Breast epithelium (tissue), 4 donors: ENCODE measurements at places on chromosomes 3 and 15. TPM values are rescaled to one million over a fixed set of nuclear protein-coding genes. Genes with fewer than 3 reads are reported as not detected.
A peak's percentile ranks its signal among the peaks of the same experiment; 100 is the strongest.

- no peaks in the 10 kb centered on the region for H3K27me3 ChIP-seq
- DNase-seq, result no peak
- no peak overlapping the region for H3K27ac ChIP-seq
- no peaks in the 10 kb centered on the region for H3K36me3 ChIP-seq
Observed at GRCh38 chr15:78762985-78763795, 48.1 kb downstream of the ADAMTS7 start.

DNA sequence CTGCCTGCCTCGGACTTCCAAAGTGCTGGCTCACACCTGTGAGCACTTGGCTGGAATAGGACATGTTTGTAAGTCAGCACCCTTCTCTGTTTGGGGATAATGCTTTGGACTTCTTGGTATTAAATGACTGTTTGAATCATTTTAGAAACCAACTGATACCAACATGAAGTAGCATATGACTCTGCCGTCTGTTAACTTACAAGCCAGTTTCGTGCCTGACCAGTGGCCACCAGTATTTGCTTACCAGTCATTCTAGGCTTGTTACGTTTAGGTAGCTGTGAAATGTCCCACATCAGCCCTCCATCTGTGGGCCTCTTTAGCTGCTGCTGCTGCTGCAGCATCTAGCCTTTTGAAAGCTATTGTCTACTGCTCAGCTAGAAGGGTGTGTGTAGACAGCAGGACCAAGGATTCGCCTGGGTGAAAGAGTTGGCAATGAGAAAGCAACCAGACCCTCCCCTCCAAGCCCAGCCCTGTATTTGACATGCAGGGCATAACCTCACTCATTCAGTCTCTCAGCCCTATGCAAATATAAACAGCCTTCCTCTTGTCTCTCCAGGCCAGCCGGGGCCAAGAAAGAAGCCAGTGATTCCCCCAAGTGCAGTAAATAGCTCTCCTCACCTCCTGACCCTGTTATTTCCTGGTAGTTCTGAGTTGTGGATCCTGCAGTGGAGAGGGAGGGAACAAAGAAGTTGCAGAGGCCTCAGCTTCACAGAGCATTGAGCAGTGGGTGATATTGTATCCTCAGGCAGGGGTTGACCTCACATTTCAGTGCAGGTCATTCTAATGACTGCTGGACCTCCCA lies 51.0 kb downstream of the NKIRAS1 start:
- H3K36me3 ChIP-seq, result no peaks in the 10 kb centered on the region
- no peaks in the 10 kb centered on the region for H3K27me3 ChIP-seq
- no peaks in the 10 kb centered on the region for H3K4me1 ChIP-seq
- peak overlapping the region; percentile 54 for H3K27ac ChIP-seq
- DNase-seq, result no peak

- H3K4me1 ChIP-seq, result no peaks in the 10 kb centered on the region
- H3K27ac ChIP-seq, result no peak overlapping the region
- H3K4me3 ChIP-seq, result no peak overlapping the region
- no peaks in the 10 kb centered on the region for H3K36me3 ChIP-seq
Observed at GRCh38 chr15:68782589-68783161, 38.0 kb downstream of the ANP32A start.

DNA sequence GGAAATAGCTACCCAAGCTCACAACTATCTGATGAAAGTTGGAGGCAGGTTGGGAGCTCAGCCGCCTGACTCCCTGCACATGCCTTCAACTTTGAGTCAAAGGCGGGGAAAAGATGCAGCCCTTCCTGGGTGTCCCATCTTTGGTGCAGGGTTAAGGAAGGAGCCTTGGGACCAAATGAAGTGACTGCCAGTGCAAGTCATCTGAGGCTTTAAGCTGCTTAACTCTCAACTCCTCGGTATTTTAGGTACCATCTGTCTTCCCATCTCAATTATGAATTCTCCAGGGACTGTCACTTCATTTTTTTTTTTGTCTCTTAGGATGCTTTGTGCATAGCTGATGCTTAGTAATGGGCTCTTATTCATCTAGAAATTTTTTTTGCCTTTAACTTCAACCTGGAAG lies 408.8 kb upstream of the C2CD4B start:
- H3K4me1 ChIP-seq, result no peaks in the 10 kb centered on the region
- no peaks in the 10 kb centered on the region for H3K36me3 ChIP-seq
- no peak overlapping the region for H3K27ac ChIP-seq
- no peak overlapping the region for H3K4me3 ChIP-seq

DNA sequence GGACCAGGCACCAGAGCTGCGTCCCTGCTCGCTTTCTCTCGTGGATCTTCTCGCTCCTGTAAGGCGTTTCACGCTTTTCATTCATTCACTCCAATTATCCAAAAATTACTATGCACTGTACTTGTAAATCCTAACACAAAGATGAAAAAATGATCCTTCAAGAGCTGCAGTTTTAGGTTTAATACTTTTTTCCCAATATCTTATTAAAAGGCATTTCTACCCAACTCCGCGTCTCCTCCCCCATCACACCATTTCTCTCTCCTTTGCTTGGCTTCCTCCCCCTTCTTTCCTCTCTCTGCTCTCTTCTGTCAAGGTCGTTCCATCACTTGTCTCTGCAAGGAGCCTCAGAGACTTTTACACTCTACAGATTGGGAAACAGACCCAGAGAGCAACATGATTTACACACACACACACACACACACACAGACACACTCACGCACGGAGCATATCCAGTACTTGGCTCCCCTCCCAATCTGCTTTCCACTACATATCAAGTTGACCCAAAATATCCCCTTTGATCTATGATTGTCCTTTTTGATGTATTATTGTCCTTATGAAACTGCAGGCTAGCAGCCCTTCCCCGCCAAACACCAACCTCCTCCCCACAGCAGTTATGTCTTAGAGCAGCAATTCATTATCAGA lies 479 bp upstream of the CLDN1 start:
- DNase-seq, result no peak
- no peaks in the 10 kb centered on the region for H3K27me3 ChIP-seq
- H3K4me1 ChIP-seq, result no peaks in the 10 kb centered on the region
- no peaks in the 10 kb centered on the region for H3K36me3 ChIP-seq
- H3K27ac ChIP-seq, result peak overlapping the region; percentile 21
- H3K4me3 ChIP-seq, result peak overlapping the region; percentile 58

DNA sequence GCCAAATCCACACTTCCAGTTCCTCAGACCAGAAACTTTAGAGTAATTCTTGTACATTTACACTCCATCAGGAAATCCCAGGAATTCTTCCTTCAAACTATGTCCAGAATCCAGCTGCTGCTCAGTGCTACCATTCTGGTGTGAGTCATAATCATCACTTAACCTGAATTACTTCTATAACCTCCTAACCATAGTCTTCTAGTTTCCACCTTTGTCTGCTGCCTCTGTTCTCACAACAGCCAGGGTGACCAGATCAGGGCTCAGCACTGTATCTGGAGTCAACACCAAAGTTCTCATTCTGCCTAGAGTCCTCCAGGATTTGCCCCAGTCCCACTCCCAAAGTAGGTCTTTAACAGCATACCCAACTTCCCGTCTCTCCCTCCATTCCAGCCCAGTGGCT lies 3.4 kb downstream of the CLDND1 start:
- H3K27me3 ChIP-seq, result no peaks in the 10 kb centered on the region
- no peak overlapping the region for H3K27ac ChIP-seq
- H3K4me1 ChIP-seq, result no peaks in the 10 kb centered on the region
- H3K36me3 ChIP-seq, result no peaks in the 10 kb centered on the region
- no peak overlapping the region for H3K4me3 ChIP-seq

- no peaks in the 10 kb centered on the region for H3K27me3 ChIP-seq
- no peak for DNase-seq
- H3K4me1 ChIP-seq, result no peaks in the 10 kb centered on the region
- H3K27ac ChIP-seq, result no peak overlapping the region
Observed at GRCh38 chr15:35111861-35112260, 26.8 kb upstream of the NANOGP8 start.

GRCh38 chr3:168088106-168088720 lies 7.5 kb downstream of the GOLIM4 start:
- H3K27me3 ChIP-seq, result no peaks in the 10 kb centered on the region
- no peaks in the 10 kb centered on the region for H3K4me1 ChIP-seq
- H3K4me3 ChIP-seq, result no peak overlapping the region
- no peaks in the 10 kb centered on the region for H3K36me3 ChIP-seq
- H3K27ac ChIP-seq, result no peak overlapping the region

DNA sequence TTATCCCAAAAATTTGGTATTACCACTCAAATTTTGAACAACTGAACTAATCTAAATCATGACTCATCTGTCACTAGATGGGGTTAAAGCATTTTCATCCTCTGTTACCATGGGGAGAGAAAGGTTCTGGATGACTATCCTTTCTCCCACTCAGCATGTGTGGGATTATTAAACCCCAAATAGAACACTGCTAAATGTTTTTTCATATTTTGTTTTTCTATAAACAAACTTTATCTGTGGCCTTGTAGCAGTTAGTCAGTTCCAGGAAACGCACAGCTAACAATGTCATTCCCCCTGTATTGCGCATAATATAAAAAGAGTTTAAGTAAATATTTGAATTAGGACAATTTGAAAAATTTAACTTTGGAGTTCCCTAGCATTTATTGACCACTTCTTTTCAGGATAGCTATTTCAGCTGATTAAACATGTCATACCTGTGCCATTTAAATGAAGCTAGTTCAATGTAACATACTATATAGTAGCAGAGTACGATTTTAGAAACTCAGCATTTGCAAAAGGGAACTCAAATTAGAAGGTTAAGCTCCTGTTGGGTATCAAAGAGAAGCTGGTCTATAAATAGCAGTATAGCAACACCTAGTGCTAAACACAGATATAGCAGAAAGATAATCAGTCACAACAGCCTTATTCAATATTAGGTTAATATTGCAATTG lies 9.2 kb upstream of the TMEM212 start:
- no peak for DNase-seq
- H3K4me1 ChIP-seq, result no peaks in the 10 kb centered on the region
- no peaks in the 10 kb centered on the region for H3K36me3 ChIP-seq

DNA sequence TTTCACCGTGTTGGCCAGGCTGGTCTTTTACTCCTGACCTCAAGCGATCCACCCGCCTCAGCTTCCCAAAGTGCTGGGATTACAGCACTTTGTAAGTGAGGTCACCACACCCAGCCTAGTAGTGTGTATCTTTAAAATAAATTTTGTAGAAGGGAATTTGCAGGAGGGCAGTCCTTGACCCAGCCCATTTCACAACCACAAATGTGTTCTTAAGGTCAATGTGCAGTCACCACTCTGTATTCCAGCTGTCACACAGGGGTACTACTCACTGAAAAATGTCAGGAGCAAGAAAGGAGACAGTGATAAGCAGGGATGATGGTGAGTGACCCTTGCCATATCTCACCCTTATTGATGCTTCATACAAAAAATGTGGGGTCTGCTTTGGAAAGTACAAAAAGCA lies 98.5 kb downstream of the FRMD5 start:
- no peaks in the 10 kb centered on the region for H3K27me3 ChIP-seq
- H3K36me3 ChIP-seq, result no peaks in the 10 kb centered on the region
- DNase-seq, result no peak
- H3K27ac ChIP-seq, result no peak overlapping the region
- H3K4me3 ChIP-seq, result no peak overlapping the region
- peaks cover 5% of the 10 kb centered on the region for H3K4me1 ChIP-seq

- no peaks in the 10 kb centered on the region for H3K27me3 ChIP-seq
- no peak for DNase-seq
- H3K36me3 ChIP-seq, result no peaks in the 10 kb centered on the region
- peak overlapping the region; percentile 82 for H3K4me3 ChIP-seq
- peak overlapping the region; percentile 100 for H3K27ac ChIP-seq
Observed at GRCh38 chr3:138593488-138594149, 441 bp downstream of the CEP70 start.

DNA sequence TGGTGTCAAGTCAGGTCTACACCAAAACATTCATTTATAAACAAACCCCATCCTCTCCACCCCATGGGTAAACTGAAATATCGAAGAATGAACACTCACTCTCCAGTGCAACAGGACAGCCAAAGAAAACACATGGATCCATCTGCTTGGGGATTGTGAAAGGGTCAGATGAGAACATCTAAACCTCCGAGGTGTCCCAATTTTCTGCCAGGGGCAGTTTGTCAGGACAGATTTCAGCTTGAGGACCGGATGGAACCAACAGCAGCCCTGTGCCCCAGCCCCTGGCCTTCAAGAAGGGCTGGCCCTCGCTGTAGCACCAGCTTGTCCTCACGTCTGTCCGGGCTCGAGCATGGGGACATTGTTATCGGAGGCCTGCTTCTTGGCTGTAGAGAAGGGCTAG lies 45.5 kb downstream of the PCSK6 start:
- H3K4me3 ChIP-seq, result no peak overlapping the region
- no peak for DNase-seq
- no peaks in the 10 kb centered on the region for H3K36me3 ChIP-seq
- H3K27me3 ChIP-seq, result no peaks in the 10 kb centered on the region
- H3K4me1 ChIP-seq, result no peaks in the 10 kb centered on the region

DNA sequence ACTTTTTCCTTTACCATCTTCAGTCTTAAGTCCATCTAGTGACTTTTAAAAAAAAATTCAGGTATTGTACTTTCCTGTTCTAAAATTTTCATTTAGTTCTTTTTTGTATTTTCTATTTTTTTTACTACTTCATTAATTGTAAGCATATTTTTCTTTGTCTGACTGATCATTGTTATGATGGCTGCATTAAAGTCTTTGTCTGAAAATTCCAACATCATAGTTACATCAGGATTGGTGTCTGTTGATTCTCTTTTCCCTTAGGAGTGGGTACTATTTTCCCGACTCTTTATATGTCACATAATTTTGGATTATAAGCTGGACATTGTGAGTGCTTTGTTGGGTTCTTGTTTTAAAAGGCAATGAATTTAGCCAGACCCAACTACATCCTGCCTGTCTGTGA lies 34.9 kb upstream of the POLR2M start:
- no peak overlapping the region for H3K4me3 ChIP-seq
- no peaks in the 10 kb centered on the region for H3K4me1 ChIP-seq
- no peaks in the 10 kb centered on the region for H3K27me3 ChIP-seq
- H3K36me3 ChIP-seq, result no peaks in the 10 kb centered on the region

DNA sequence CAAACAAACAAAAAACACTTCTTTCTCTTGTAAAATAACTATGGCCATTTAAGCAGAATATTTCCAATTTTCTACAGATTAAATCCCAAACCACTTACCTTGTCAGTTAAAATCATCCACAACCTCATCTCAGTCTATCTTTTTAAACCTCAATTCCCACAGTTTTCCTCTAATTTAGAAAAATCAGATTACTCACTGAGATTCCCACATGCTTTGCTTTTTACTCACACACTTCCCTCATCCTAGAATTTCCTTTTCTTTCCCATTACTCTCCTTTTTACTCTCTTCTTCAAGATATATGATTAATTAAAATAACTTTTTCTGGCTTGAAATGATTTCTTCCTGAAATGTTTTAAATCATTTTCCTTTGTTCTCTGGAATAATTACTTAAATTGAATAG lies 790.7 kb downstream of the ROBO1 start:
- DNase-seq, result no peak
- no peaks in the 10 kb centered on the region for H3K4me1 ChIP-seq
- no peaks in the 10 kb centered on the region for H3K27me3 ChIP-seq
- H3K4me3 ChIP-seq, result no peak overlapping the region
- no peaks in the 10 kb centered on the region for H3K36me3 ChIP-seq

- H3K4me3 ChIP-seq, result no peak overlapping the region
- H3K4me1 ChIP-seq, result no peaks in the 10 kb centered on the region
- H3K27ac ChIP-seq, result peak overlapping the region; percentile 46
- no peak for DNase-seq
Observed at GRCh38 chr3:194585880-194586281, 47.3 kb downstream of the TMEM44 start.

C2CD4B gene
- 0.98 TPM for total RNA-seq

SMCO1 gene
- not detected for total RNA-seq

TAGLN3 gene
- not detected for total RNA-seq

CPNE4 gene
- total RNA-seq, result not detected

CIDEC gene
- 1,697 TPM for total RNA-seq

BFSP2 gene
- not detected for total RNA-seq

PSTPIP1 gene
- 11.0 TPM for total RNA-seq
